ENCODE measurements at places on chromosomes 7 and 10.

GRCh38 chr10:131446171-131446570, 134.7 kb upstream of the TCERG1L start:
- no peak for DNase-seq

DNA sequence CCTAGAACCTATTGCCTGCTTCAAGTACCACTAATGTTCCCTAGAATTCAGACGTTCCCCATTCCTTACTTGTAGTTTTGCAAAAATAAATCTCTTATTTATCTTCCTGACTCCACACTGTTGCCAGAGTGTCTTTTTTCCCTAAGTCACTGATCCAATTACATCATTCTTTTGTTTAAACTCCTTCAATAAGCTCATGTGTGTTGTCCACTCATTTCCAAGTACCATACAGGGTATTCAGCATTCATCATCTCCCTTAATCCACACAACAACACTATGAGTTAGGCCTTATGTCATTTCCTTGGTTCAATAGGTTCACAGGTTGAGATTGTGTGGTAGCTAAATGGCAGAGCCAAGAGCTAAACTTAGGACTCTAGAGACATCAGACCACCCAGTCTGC, 119.9 kb upstream of the RHOBTB1 start:
- DNase-seq = no peak

- no peak for DNase-seq
These were observed 36.8 kb upstream of the ARMS2 start for GRCh38 chr10:122417667-122418066.

- no peak for DNase-seq
These were observed 16.2 kb upstream of the MTPAP start for GRCh38 chr10:30365278-30365677.

- DNase-seq = no peak
These were observed 373.4 kb downstream of the MAGI2 start for GRCh38 chr7:79079919-79080554.

GRCh38 chr10:31374146-31374696, 55.2 kb downstream of the ZEB1 start:
- no peak for DNase-seq

- DNase-seq = no peak
These were observed 2.1 kb downstream of the DRGX start for GRCh38 chr10:49393757-49394156.

- no peak for DNase-seq
These were observed 150.0 kb upstream of the IGFBP3 start for GRCh38 chr7:46071076-46071475.

DNA sequence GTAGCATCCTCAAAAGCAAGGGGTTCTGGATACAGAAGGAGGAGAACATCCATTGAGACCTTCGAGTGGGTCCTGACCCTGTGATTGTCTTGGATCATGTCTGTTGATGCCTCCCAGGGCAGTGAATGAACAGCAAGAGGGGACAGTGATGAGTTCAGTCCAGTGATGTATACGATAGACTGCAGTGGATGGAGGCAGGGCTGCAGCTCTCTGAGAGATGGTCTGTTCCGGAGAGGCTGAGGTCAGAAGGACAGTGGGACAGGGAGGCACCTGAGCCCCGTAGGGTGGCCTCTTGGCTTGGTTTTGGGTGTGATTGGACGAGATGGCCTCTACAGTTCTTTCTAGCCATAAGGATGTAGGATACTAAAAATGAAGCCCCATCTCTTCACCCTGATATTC, 280.4 kb downstream of the CAMK1D start:
- DNase-seq = no peak

DNA sequence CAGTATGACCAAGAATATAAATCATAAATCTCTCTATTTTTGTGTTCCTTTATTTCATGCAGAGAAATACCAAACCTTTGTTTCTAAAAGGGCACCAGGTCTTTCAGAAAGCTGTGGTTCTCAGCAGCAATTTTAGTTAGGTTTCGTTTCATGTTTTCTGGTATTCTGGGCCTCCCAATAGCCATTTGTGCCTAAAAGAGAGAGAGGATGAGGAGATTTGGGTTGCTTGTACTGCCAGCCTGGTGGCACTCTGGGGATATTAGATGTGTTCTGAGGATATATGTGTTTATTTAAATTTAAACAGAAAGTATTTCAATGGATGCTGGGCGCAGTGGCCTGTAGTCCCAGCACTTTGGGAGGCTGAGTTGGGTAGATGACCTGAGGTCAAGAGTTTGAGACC, 471.7 kb downstream of the AUTS2 start:
- DNase-seq = no peak

- DNase-seq = no peak
These were observed 137.6 kb upstream of the CDK6 start for GRCh38 chr7:92973974-92974373.

DNA sequence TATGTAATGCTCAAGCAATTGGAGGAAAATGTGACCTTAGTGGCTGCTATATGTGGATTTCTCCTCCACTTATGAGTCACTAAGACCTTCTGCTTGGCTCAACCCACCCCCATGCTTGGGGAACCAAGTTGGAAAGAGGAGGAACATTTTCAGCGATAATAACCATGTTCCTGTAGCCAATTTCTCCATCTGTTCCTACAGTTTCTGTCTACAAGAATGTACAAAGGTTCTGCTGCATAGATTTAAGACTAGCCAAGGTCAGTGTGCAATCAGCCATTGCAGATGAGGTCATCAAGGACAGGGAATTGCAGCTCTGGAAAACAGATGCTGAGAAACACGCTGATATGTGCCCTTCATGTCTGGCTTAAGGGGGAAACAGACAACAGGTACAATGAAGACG, 5.6 kb upstream of the NRCAM start:
- DNase-seq = no peak

- DNase-seq = no peak
These were observed 42.8 kb upstream of the ZNF32 start for GRCh38 chr10:43691485-43691884.

DNA sequence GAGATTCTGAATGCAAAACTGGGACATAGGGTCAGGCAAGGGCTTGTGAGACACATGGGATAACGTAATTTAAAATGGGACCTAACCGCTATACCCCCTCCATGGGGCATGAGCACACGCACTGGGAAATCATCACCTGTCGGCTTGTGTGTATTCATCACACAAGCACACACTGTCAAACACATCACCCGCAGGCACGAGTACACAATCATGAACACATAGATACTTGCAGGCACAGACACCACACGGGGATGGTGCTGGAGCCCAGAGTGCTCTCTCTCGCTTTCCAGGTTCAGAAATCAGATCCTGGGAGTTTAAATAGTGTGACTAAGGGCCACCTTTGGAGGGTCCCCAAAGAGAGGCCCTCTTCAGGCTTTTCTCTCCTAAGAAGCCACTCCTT, 19.6 kb upstream of the TLX1 start:
- DNase-seq = no peak

DNA sequence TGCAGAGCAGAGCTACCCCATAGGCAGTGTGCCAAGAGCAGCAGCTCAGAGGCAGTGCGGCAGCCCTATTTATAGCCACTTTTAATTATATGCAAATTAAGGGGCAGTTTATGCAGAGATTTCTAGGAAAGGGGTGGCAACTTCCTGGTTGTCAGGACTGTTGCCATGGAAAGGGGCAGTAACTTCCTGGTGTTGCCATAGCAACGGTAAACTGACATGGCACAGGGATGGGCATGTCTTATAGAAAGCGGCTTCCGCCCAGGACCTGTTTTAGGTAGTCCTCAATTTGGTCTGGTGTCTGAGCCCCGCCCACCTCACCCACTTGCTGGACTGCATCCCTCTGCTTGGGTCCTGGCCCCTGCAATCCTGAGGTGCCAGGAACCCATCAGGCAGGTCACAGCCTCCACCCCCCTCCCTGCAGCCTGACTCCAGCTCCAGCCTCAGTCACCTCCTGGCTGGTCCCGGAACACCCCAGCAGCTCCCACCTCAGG, 115.8 kb downstream of the TMEM130 start:
- no peak for DNase-seq

GRCh38 chr10:90712529-90712928, 145.3 kb downstream of the HTR7 start:
- DNase-seq = no peak

DNA sequence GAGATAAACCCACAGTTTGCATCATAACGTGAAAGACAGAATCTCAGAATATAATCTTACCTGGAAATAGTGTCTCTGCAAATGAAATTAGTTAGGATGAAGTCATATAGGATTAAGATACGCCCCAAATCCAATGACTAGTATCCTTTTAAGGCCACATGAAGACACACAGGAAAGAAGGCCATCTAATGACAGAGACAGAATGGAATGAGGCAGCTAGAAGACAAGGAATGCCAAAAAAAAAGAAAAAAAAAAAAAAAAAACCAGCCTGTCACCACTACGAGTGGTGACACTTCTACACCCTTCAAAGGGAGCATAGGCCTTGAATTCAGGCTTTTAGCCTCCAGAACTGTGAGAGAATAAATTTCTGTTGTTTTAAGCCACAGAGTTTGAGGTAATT, 82.9 kb downstream of the HYCC1 start:
- DNase-seq = no peak

DNA sequence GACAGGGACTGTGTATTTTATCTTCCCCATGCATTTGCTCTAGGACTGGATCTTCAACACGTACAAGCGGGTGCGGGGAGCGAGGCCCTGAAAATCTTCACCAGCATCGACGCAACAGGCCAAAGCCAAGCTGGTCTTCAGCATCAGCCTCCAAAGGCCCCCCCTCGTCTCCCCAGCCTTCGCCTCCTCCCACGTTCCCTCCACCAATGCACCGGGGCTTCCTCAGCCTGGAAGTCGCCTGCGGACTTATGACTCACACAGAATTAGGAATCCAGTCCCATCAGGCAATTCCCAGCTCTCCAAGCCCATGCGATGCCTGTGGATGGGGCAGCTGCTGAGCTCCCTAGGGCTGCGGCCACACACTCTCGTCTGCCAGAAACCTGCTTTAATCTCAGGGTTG, 36.3 kb upstream of the RNF32 start:
- DNase-seq = no peak

DNA sequence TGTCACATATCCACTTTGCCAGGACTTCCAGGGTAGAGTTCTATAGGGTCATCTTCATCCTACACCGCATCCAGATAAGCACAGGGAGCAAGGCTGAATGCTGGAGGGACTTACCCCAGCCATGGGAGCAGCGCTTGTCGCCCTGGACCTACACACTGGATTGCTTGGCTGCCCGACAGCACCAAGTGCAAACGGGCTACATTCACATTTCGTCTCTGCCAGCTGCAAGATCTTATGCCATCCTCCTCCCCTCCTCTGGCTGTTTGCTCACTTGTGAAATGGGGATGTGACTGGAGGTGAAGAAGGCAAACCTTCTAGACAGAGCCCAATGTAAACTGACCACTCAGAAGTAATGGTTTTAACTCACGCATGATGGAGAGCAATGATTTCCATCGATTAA, 1.0 kb downstream of the DDC start:
- DNase-seq = no peak

DNA sequence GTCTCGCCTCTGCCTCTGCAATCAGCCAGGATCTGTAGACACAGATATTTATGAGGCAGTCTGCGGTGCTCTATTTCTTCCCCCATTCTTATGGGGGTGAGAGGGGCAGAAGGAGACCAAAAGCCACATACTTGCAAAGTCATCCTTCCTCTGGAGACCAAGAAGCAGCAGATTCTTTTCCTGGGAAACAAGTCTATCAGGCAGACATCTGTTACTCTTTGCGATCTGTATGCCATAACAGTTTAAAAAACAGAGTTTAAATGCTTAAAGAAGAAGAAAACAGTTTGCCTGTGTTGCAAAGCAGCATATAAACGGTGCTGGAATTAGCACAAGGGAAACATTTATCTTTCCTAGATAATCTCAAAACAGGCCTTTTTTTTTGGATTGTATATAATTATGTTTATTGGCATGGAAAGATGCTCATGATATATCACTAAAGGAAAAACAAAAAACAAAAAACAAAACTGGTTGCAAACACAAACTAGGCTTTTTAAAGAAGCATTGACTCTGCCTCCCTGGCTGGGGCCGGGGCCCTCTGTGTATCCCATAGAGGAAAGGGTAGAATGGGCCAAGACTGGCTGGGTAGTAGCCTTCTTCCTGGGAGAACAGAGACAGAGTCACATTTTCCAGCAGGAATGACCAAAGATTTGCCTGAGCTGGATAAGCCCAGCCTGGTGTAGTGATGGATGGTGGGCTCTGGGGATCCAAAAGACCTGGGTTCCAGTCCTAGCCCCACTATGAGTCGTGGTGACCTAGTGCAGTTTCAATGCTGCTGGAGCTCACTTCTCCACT, 50.4 kb downstream of the RGS10 start:
- DNase-seq = no peak

GRCh38 chr7:29256693-29257002, 62.1 kb downstream of the CHN2 start:
- DNase-seq = no peak

GRCh38 chr7:46059308-46060020, 138.4 kb upstream of the IGFBP3 start:
- DNase-seq = no peak

DNA sequence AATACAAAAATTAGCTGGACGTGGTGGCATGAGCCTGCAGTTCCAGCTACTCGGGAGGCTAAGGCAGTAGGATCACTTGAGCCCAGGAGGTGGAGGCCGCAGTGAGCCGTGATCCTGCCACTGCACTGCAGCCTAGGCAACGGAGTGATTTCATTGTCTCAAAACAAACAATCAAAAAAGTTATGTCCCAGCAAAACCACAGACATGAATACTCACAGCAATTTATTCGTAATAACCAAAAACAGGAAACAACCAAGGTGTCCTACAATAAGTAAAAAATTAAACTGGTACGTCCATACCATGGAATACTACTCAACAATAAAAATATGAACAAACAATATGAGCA, 11.6 kb upstream of the CYTH3 start:
- no peak for DNase-seq

DNA sequence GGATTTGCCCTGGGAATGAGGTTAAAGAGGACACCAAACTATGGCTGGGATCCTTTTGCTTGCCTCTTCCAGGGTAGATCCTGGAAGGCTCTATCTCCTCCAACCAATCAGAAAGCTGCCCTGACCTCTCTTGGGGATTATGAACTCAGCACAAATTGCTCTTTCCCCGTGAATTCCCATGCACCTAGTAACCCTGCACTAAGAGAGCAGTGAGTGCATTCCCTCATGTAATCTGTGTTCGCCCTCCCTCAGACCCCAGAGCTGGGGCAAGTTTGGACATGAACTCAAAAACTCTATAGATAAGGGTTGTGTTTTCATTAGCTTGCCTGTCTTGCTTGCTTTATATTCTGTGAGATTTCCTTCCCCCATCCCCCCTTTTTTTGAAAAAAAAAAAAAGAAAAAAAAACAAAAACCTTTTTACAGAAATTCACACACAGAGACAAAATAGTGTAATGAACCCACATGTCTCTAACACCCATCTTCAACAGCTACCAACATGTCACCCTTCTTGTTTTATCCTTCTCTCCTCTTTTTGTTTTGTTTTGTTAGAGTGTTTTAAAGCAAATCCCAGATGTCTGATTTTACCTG, 225.5 kb upstream of the TCF7L2 start:
- DNase-seq = no peak

DNA sequence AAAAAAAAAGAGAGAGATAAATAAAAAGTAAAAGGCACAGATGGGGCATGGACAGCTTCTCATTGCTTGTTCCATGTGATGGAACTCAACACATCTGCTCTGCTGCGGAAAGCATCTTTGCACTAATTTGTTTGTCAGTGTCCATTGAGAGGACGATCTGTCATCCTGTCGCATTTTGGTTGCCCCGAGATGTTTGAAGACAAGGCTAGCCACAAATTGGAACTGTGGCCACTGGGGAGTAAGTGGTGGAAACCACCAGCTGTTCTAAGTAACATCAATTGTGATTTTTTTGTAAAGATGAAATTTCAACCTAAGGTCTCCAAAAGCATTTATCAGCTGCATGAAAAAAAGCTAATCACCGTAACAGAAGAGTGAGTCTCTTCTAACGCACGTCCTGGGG, 312.7 kb downstream of the ADARB2 start:
- no peak for DNase-seq

GRCh38 chr10:120982507-120982906, 131.3 kb downstream of the WDR11 start:
- DNase-seq = no peak

All from bone marrow (tissue), 2 donors.